ENCODE measurements at places on chromosomes 2 and 18.

GRCh38 chr2:240182476-240182875 lies 42.0 kb upstream of the OTOS start:
- DNase-seq, result no peak

- DNase-seq, result no peak
These were observed 9.6 kb upstream of the DPYSL5 start for GRCh38 chr2:26838121-26838906.

- no peak for DNase-seq
These were observed 8.1 kb downstream of the VIT start for GRCh38 chr2:36704475-36705150.

GRCh38 chr2:110854355-110855081 lies 122.1 kb downstream of the ACOXL start:
- DNase-seq, result no peak

DNA sequence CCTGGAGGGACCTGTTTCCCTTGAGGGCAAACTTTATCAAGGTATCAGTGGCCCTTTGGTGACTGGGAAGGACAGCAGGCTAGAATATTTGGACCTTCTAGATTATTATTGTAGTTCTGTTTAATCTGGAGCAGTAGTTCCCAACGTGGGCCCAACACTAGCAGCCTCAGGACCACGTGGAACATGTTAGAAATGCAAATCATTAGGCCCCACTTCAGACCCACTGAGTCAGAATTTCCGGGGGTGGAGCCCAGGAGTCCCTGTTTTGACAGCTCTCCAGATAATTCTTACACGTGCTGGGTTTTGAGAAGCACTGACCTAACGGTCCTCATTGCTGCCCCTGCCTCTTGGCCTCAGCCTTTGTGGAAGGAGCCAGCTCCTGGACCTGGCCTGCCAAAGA lies 25.5 kb upstream of the DYNC2LI1 start:
- DNase-seq, result no peak

DNA sequence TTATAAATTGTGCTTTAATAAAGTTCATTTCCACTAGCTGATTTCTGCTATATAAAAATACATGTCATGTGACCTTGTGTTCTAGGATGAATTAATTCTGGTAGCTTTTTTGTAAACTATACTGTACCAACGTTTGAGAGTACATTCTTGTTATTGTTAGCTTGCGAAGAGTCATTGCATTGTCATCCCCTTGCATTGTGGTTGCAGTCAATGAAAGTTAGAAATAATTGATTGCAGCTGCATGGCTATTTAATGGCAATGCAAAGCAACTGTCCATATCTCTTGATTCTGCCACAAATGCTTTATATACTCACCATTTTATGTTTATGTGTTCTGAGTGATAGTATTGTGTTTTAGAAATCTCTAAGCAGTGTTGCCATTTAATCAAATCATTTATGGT lies 91.6 kb downstream of the ZNF407 start:
- no peak for DNase-seq

- DNase-seq, result no peak
These were observed 4.1 kb downstream of the TRIB2 start for GRCh38 chr2:12720754-12721378.

- DNase-seq, result no peak
These were observed 48.2 kb downstream of the AGAP1 start for GRCh38 chr2:235541838-235542549.

GRCh38 chr2:108909275-108909823 lies 79.7 kb downstream of the EDAR start:
- DNase-seq, result no peak

- no peak for DNase-seq
These were observed 40.8 kb downstream of the MTERF4 start for GRCh38 chr2:241061275-241061674.

GRCh38 chr18:8741117-8741516 lies 35.8 kb downstream of the MTCL1 start:
- no peak for DNase-seq

GRCh38 chr2:54710216-54710615 lies 13.2 kb upstream of the EML6 start:
- DNase-seq, result no peak

DNA sequence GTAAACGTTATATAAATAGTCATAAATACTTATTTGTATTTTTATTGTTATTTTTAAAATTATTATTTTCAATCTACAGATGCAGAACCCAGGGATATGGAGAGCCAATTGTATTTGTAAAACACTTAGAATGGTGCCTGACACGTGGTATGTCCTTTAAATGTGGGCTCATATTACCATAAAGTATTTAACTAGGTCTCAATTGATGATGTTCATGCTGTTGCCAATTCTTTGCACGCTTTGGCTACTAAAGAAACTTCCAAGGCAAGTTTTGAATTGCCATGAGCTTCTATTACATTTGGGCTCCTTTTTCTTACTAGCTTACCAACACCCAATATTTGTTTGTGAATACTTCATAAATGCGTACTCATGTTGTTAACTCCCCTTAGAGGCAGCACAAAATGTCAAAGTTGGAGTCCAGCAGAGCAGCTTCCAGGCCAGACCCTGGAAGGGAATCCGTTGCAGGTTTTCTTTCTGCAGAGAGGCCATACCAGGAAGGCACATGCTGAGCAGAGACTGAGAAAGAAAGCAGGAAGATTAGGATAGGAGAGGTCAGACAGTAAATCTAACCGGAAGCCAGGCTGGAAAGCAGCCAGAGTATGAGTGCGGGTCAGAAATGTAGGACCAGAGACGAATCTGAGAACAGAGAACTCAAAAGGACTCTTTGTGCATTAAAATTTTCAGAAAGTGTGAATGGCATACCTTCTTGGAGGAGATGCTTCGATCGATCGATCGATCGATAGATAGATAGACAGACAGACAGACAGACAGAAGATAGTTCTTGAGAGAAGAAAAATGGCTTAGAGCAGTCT lies 4.2 kb upstream of the NOSTRIN start:
- no peak for DNase-seq

- no peak for DNase-seq
These were observed 226.6 kb downstream of the BABAM2 start for GRCh38 chr2:28117104-28117596.

- DNase-seq, result no peak
These were observed 759.4 kb downstream of the ADCYAP1 start for GRCh38 chr18:1663879-1664705.

DNA sequence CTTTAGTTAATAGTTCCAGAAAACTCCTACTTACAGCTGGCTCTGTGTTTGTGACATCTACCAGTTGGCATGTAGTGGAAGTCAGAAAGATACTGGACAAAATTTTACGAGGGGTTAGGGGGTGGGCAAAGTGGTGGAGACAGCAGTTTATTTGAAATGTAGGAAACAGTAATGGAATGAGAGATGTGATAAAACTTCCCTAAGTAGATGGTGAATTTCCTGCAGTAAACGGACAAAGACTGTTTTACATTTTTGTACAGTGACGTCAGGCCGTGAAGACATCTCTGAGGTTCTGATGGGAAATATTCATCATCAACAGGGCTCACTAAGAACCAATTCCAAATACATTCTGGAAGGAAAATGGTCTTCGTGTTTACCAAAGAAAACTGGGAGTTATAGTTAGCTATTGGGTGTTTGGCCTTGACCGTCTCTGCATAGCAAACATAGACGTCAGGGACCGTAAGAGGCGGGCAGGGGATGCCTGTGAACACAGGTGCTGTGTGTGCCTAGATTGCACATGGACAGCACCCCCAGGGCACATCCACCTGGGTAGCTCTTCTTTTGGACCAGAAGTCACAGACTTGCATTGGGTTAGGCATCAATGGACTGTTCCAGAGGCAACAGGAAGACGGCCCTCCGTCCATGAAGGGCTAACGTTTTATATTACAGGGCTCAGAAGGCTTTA lies 131.5 kb downstream of the ZNF516 start:
- no peak for DNase-seq

DNA sequence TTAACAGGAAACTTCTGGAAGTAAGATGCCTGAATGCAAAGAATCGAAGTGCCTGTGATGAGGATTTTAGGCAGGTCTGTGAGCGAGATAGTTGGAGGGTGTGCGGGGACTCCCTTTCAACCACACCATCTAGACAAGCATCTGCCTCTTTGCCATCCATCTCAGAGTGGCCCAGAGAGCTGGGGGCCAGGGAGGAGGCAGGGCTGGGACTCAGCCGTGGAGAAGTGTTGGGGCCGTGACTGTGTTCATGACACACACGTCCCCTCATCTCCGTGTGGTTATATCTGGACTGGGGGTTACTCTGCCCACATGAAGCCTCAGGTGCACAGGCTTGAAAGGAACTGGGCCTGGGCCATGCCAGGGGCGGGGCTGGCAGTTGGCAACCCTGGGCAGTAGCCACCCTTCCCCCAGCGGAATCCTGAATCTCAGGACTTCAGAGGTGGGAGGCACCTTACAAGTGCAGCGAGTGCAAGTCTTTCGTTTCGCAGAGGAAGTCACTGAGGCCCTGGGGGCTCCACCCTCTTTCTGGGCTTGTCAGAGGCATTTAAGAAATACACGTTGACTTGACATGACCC lies 112.5 kb downstream of the SLC4A3 start:
- DNase-seq, result no peak

GRCh38 chr2:187129868-187130267 lies 280.9 kb upstream of the ZSWIM2 start:
- DNase-seq, result no peak

DNA sequence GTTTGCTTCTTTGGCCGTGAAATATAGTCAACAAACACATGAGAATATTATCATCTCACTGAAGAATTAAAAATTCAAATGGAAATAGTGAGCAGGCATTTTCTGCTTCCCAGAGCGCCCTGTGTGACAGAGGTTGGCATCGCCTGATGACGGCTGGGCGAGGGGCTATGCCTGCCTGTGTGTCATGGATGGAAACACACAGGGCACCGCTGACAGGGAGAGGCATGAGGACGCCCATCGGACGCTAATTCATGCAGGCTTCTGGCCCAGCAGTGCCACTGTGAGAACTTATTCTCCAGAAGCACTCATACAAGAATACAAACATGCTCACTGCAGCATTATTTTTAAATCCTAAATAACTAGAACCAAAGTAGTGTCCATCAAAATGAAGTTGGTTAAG lies 61.4 kb upstream of the OTOS start:
- DNase-seq, result no peak

DNA sequence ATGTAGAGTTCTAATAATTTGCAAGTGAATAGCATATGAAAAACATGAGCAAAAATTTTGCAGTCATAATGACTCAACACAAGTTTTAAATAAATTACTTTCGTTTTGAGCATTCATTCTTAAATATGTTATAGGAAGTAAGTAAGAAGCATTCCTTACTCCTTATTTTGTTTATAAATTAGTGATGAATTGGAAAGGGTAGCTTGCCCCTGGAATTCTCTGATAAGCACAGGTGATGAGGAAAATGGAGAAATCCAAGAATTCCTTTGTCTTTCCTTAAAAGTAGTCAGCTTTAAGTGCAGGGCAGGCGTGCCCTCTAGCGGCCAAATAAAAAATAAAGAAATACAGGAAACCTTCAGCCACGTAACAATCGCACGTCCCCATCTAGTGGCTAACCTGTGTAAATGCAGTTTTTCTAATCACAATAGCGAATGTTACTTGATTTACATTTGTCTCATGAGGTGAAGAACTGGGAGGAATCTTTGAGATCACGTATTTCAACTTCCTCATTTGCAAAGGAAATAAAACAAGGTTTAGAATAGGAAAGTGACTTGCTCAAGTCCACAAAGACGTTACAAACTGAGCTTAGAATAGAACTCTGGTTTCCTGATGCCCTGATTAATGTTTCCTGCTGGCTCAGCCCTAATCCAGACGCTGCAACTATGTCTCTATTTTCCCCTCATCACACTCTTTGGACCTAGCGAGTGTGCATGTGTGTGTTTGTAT lies 47.2 kb upstream of the ZNG1B start:
- no peak for DNase-seq

DNA sequence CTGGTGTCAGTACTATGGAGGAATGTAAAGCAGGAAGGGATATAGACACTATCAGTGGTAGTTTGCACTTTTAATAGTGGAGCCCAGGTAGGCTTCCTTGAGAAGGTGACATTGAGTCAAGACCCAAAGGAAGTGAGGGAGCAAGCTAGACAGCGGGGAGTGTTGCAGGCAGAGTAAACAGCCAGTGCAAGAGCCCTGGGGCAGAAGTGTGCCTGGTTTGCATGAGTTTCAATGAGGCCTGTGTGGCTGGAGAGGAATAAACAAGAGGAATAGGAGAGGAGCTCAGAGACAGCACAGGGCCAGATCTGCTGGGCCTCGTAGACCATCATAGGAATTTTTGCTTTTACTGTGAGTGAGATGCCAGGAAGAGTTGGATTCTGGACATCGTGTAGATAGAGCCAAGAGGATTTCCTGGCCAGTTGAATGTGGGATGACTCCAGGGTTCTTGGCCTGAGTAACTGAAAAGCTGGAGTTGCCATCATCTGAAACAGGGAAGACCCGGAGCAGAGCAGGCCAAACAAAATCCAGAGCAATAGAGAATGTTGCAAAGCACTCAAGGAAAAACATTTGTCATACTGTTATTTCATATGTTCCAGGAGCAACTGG lies 102.5 kb downstream of the SP3 start:
- DNase-seq, result no peak

- no peak for DNase-seq
These were observed 255.8 kb downstream of the ANAPC1 start for GRCh38 chr2:111628221-111628620.

DNA sequence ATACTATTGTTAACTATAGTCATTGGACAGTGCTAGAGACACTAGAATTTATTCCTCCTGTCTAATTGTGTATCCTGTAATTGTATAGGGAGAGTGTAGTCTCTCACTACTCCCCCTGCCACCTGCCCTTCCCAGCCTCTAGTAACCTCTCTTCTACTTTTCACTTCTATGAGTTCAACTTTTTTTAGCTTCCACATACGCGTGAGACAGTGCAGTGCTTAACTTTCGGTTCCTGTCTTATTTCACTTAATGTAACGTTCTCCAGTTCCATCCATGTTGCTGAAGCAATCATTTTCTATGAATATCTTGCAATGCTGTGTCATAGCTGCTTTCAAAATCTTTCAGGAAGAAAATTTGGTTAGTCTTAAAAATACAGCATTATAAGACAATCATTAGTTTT lies 22.8 kb upstream of the RUFY4 start:
- no peak for DNase-seq

DNA sequence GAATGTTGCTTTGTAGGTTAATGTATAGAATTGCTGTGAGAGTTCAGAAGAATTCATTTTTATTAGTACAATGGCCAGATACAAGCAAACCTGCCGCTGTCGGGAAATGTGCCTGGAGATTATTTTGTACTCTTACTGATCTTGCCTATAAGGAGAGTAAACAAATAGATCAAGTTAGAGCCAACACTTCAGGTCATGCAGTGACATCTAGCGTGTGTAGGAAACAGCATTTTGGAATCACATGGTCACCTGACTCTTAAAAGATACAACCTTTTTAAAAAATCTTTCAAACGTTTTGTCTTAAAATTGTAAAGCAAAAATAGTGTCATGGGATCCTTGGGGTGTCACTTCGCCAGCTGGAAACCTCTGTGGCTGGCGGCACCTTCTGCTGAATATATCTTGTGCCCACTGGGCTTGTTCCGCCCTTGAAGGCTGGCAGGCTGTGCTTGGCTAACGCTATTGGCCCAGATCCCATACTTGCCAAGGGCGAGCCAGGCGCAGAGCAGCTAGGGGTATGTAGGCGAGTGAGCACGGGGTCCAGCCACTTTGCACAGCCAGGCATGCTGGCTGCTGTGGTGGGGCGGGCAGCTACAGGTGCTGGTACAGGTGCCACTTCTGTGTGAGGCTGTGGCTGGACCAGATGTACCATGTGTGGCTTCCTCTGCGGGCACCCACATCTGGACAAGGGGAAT lies 19.5 kb upstream of the RPRM start:
- no peak for DNase-seq
